ENCODE measurements at places on chromosomes 12 and 14.

DNA sequence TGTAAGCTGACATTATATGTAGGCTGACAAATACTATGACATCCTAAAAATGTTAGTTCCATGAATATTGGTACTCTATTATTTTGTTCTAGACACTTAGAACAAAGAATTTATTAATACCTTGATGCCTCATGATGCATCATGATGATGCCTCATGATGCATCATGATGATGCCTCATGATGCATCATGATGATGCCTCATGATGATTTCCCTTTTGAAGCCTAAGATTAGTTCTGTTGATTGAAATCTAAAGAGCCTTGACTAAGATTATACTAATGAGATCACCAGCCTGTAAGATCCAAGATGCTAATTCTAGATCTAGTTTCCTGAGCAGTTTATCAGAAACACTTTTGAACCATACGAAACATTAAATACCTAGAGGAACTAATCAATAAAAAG, 4.6 kb upstream of the CEP128 start:
- DNase-seq, result no peak

DNA sequence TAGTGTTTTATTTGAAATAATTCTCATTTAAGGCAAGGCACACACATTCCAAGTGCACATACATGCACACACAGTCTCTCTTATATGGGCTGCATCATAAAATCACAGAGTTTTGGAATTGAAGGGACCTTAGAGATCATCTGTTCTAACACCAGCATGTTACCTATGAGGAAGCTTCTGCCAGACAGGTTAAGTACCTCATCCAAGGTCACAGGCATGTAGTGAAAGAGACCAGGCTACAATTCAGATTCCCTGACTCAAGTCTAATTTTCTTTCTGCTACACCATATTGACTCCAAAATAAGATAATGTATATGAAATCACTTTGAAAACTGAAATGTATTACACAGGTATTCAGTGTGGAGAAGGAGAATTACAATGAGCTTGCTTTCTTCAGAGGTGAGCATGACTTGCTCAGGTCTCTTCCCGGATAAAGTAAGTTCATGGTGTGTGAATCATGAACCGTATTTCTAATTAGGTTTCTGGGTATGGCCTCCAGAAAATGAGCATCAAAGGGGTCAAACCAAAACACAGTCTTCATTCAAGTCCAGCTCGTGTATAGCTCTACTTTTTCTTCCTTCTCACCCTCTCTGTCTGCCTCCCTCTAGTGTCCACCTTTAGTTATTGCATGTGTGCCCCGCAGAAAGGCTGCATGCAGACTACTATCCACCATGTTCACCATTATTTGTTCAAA, 411.9 kb downstream of the FUT8 start:
- peak; percentile 29 for DNase-seq

GRCh38 chr14:37091651-37092050, 80.8 kb downstream of the SLC25A21 start:
- DNase-seq, result no peak

DNA sequence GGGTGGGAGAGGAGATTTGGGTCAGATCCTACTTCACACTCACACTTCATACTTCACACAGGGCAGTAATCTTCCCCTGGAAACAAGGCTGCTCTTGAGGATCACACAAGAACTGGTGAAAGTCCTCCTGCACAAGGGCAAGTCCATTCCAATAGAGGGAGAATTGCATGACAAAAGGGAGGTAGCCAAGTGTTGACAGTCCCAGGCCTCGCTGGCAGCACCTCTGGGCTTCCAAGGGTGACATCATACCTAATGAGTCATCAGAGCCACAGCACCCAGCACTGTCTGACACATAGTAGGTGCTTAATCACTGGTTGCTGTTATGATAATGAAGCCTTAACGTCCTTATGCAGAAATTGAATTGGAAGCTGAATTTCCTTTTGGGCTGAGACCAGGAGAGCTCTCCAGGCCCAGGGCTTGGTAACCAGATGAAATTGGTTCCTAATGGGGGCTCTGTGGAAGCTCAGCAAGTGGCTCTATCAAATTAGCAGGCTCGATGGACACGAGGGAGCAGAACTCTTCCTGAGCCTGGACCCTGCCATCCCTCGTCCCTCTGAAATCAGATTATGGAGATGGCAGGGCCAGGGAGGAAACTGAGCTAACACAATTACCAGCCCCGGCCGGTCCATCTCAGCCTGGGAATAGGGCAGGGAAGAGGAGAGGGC, 58.8 kb upstream of the ACTN1 start:
- no peak for DNase-seq

GRCh38 chr14:91356181-91356763, 61.3 kb downstream of the CCDC88C start:
- DNase-seq, result no peak

- no peak for DNase-seq
Measured at GRCh38 chr12:105069936-105070702, 14.1 kb downstream of the ALDH1L2 start.

- no peak for DNase-seq
Measured at GRCh38 chr14:55070981-55071411, 19.5 kb downstream of the MAPK1IP1L start.

DNA sequence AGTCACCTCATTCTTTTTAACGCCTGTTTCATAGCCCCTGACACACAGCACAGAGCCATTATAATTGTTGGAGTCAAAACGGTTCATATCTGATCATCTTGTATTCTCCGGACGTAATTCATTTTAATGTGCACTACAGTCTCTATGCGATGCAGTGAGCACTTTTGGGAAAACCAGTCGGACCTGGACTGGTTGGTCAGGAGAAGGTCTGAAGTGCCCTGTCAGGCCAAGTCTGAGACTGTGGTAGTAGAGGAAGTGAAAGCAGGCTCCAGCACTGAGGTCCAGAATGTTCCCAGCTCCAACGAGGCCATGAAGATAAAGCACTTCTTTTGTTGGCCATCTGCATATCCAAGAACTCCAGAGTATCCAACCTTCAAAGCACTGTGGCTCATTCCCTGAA, 117.1 kb upstream of the NCOR2 start:
- DNase-seq, result no peak

GRCh38 chr14:36591482-36591881, 9.1 kb upstream of the NKX2-8 start:
- DNase-seq, result no peak

GRCh38 chr12:123761841-123762714, at the start of gene DNAH10:
Gene DNAH10, plus strand, starts transcription at chr12:123762301. Its CDS starts 36 bp downstream, at chr12:123762337.
- no peak for DNase-seq

- DNase-seq, result no peak
Measured at GRCh38 chr12:82515652-82516051, 157.3 kb downstream of the METTL25 start.

- no peak for DNase-seq
Measured at GRCh38 chr12:41067941-41068645, 120.0 kb upstream of the PDZRN4 start.

DNA sequence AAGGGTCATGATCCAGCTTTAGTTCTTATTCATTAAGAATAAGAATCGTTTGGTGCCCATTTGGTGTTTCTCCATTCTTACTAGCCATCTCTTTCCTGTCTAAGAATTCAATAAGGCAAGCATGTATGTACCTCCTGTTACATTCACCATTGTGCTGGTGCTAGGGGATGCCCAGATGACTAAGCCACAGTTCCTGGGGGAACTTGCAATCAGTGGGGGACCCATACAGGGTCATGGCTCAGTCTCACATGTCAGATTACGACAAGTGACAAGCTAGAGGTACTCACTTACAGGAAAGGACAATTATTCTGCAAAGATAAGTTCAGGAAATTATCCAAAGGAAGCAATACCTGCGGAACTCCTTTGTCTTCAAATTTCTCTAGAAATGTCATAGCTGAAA, 125.4 kb downstream of the STXBP6 start:
- DNase-seq, result no peak

- no peak for DNase-seq
Measured at GRCh38 chr12:115507560-115507889, 770.0 kb downstream of the MED13L start.

- peak; percentile 65 for DNase-seq
Measured at GRCh38 chr12:94532490-94533422, 73.1 kb upstream of the CEP83 start.

GRCh38 chr14:64971943-64972791, at the start of gene RAB15:
Gene RAB15, minus strand, starts transcription at chr14:64972336. Its CDS starts 260 bp downstream, at chr14:64972076.
- DNase-seq, result no peak

- DNase-seq, result no peak
Measured at GRCh38 chr14:51963286-51963685, 26.1 kb upstream of the RTRAF start.

DNA sequence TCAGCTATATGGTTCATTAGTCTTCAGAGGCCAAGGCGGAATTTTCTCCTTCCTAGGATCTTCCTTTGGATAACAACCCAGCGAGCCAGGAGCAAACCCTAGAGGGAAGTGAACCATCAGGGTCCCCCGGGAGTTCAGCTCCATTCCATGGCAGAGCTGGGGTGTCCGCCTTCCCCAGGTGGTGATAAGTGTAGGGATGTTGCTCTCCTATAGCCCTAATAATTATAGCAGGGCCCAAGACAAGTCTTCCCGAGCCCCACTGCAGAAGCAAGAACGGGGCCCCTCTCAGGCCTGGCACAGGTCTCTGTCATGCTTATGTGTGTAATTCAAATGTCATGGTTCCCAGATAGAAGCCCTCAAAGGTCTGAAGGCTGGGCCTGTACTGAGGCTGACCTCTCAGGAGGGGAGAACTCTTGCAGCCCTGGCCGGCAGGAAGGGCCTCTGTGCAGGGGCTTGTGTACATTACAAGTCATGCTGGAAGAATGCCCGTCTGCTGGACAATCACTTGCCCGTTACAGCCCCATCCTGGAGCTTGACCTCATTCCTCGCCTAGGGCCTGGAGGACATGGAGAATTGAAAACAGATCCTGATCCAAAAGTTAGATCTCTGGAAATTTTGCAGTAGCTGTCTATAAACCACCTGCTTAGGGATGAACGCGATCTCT, 17.3 kb downstream of the LRTM2 start:
- no peak for DNase-seq

GRCh38 chr12:117404940-117405339, 43.5 kb upstream of the NOS1 start:
- DNase-seq, result no peak

DNA sequence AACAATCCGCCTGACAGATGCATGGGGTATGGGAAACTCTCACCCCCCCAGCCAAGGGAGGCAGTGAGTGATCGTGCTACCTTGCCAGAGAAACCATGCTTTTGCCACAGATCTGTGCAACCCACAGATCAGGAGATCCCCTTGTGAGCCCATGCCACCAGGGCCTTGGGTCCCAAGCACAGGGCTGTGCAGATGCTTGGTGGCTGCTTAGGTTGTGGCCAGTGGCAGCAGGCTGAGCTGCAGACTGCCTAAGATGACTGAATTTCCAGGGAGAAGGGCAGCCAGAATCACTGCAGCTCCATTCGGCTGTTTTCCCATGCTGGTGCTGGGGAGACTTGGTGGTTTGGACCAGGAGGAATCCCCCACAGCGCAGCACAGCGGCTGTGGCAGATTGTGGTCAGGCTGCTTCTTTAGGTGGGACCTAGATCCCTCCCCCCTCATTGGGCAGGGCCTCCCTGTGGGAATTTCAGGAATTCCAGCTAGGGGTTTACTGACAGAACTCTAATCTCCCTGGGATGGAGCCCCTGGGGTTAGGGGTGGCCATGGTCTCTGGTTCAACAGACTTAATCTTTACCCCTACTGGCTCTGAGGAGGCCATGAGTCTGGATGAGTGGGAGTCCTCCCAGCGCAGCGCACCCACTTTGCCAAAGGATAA, 264.6 kb upstream of the DAAM1 start:
- no peak for DNase-seq

GRCh38 chr14:104470588-104470987, 109.0 kb upstream of the C14orf180 start:
- no peak for DNase-seq

- no peak for DNase-seq
Measured at GRCh38 chr12:9694241-9694640, 24.7 kb downstream of the CLEC2D start.

GRCh38 chr14:100578552-100578951, 8.7 kb downstream of the BEGAIN start:
- no peak for DNase-seq

GRCh38 chr12:116996621-116997020, 85.9 kb downstream of the FBXW8 start:
- DNase-seq, result no peak

DNA sequence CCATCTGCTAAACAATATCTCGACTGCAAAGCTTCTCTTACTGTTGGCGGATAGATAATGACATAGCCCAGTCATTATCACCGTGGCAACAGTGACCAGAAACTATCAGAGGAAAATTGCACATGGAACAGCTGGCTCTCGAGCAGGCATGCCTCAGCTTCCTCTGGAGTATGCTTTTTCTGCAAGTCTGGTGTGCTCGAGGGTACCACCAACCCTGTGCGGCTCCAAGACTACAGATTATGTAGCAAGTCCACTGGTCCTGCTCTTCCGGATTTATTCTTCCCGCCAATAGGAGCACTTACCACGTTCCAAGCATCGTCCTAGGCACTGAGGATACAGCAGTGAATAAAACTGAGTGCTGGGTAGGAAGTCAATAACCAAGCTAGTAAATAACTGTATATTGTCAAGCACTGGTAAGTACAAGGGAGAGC, 1.4 kb upstream of the GLRX5 start:
- DNase-seq, result peak; percentile 16

DNA sequence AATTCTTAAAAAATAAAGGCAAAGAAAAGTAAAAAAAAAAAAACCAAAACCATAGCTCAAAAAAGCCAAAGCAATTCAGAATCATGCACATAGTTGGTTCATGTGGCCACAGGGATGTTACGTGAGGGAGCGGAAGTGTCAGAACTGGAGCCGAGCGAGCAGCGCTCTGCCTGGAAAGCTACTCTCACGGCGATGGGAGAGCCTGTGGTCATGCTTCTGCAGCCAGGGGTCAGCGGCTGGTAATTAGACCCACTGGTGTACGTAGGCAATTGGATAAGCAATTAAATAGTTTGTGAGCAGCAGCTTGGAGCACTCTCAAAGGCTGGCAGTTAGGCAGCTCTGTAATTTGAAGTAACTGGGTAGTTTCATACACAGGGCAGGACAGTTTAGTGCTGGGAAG, 58.1 kb downstream of the TRHDE start:
- DNase-seq, result no peak

- DNase-seq, result no peak
Measured at GRCh38 chr14:79570648-79571047, 640.7 kb downstream of the DIO2 start.

- no peak for DNase-seq
Measured at GRCh38 chr14:104389326-104390220, 190.0 kb upstream of the C14orf180 start.

GRCh38 chr14:23062002-23062401, 4.7 kb upstream of the CDH24 start:
- no peak for DNase-seq

DNA sequence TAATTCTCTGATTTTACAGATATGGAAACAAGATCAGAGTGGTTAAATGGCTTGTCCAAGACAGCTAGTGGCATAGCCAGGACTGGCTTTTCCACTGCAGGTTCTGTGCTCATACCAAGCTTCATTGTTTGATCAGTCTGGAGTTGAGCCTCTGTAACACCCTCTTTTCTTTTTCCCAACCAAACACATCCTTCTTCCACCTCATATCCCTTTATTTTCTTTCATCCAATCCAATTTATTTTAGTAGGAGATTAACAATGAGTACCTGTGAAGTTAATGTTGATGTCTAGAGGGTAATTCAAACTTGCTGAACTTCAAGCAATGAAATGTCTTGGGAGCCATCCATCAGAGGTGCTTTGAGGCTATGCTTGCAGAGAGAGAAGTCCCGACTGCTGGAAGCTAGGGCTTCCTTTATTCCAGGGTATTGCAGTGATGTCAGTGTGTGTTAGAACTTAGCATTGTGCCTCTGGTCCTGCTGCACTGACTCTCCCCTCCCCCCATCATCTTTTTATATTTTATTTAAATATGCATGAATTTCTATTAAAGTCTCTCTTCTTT, 452.1 kb upstream of the PDE3A start:
- no peak for DNase-seq

GRCh38 chr12:16211731-16212130, 65.8 kb downstream of the SLC15A5 start:
- no peak for DNase-seq

Measured in NCI-H1417 treated with DMSO at 0.1 percent for 48 hours (cell line).